ENCODE measurements at places on chromosomes 4 and X.

DNA sequence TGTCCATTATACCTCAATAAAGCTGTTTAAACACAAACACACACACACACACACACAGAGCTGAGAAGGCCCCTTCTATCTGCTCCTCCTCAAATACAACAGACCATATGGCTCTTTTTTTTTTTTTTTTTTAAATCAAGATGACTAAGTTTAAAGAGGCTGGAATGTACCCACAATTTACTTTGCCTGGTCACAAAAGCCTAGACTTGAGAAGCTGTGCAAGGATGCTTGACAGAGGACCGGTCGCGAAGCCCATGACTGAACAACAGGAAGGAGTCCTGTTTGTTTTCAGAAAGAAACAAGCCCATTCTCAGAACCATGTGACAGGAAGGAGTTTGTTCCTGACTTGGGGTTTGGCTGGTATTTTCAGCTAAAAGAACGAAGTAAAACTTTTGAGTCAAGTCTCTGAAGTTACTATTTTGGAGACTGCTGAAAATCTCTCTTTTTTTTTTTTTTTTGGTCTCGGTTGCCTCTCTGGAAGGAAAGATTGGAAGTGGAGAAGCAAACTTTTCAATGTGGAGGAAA lies 650.9 kb upstream of the TENM3 start:
- no peak for DNase-seq

- no peak for DNase-seq
These were observed 219.2 kb downstream of the RPA4 start for GRCh38 chrX:97102938-97103337.

DNA sequence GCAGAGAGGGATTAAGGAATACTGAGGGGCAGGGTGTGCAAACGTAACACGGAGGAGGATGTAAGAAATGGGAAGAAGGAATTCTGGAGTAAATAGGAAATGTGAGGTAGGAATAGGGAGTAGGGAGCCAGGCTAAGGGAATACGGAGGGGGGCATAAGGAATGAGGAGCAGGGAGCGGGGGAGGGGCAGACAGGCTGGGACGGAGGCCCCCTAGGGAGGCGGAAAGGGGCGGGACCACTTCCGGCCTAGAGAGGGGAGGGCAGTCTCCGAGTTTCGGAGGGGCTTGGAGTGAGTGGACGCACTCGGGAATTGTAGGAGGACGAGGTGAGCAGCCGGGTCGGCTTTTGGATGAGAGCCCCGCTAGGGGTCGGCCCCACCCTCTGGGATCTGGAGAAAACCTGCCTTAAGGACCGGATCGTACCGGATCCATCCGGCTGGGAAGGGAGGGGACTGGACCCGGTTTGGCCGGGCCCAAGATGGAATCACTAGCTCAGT lies 612 bp downstream of the MAGED2 start:
- peak; percentile 31 for DNase-seq

DNA sequence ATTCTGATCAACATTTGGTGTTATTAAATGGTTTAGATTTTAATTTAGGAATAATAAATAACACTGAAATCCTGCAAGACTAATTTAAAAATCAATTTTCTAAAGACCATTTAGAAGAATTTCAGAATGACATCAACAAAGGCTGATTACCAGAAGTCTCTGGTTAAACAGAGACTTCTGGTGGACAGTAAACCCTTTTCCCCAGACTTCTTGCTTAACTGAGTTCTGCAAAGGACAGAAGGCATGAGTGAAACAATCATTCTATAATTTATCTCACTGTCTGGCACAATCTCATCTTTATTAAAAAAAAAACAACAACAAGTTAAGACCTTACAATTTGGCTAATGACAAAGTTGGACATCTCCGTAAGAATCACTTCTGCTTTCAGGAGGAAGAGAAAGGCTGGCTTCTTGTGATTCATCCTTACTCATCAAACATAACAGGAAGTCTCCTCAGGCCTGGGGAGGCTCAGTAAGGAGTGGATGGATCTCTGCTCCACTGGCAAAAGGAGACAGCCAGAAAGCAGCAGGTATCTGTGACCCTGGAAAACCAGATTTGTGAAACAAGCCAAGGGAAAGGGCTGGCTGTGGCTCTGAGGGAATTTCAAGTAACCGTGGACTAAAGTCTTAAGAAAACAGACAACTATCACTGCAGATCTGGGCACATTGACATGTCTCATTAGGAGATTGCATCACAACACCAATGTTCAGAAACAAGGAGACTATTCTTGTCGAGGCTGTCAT lies 908 bp upstream of the TLR6 start:
- DNase-seq = no peak

DNA sequence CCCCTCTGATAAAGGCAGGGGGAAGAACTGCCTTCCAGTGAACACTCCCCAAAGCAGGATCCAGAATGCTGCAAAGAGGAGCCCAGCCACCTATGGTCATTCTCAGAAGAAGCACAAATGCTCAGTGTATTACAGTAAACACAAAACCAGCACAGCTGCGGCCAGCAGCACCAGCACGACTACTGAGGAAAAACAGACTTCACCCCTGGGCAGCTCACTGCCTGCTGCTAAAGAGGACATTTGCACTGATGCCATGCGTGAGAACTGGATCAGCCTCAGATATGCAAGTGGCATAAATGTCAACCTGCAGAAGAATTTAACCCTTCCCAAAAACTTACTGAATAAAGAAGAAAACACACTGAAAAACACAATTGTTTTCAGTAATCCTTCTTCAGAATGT lies 80.2 kb upstream of the TLR2 start:
- no peak for DNase-seq

DNA sequence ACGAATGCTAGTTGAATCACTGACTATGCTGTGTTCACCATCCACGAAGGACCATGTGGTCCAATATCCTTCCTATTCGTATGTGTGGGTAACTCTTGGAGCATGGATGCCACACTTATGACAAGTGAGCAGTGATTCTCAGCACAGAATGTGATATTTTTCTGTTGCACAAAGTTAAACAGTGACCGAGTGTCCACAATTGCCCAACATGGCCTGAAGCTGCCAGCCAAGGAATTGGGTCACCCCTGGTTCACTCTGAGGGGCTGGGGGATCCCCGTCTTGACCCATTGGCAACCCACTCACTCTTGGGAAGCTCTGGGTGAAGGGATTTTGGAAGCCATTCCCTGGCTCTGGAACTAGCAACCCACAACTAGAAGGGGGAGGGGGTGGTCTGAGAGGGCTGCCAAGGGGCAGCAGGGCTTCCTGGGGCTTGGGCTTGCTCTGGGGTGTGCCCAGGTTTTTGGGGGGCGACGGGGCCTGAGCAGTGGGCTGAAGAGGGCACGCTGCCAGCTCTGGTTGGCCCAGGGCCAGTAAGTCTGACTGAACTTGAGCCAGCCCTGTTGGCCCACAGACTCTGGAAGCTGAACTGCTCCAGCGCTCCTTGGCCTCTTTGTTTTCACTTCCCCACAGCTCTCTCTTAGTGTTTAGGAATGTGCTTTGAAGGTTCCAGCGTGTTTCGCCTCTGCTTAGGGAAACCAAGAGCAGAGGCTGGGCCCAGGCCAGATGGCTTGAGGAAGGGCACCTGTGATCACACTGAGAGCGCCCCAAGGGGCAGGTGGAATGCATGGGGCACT lies 43.1 kb upstream of the BCOR start:
- no peak for DNase-seq

- DNase-seq = no peak
These were observed 191.0 kb downstream of the CCSER1 start for GRCh38 chr4:90318193-90318592.

DNA sequence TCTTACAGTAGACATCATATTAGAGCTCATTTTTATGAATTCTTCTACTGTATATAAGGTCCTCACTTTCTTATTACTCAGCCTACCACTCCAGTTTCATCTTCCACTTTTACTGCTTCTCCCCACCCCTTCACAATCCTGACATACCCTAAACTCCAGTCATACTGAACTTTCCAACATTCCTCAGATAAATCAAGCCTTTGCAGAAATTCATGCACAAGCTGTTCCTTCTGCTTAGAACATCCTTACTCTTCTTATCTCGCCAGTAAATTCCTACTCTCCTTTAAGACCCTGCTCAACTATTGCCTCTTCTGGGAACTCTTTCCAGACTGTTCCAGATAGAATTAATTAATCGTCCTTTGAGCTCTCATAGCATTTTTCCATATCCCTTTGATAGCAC lies 24.8 kb downstream of the RTL9 start:
- no peak for DNase-seq

- no peak for DNase-seq
These were observed 533.9 kb downstream of the FSTL5 start for GRCh38 chr4:161629694-161630441.

- no peak for DNase-seq
These were observed 62.8 kb downstream of the UCHL1 start for GRCh38 chr4:41319553-41319952.

- no peak for DNase-seq
These were observed 33.7 kb upstream of the DCLK2 start for GRCh38 chr4:150044517-150044916.

DNA sequence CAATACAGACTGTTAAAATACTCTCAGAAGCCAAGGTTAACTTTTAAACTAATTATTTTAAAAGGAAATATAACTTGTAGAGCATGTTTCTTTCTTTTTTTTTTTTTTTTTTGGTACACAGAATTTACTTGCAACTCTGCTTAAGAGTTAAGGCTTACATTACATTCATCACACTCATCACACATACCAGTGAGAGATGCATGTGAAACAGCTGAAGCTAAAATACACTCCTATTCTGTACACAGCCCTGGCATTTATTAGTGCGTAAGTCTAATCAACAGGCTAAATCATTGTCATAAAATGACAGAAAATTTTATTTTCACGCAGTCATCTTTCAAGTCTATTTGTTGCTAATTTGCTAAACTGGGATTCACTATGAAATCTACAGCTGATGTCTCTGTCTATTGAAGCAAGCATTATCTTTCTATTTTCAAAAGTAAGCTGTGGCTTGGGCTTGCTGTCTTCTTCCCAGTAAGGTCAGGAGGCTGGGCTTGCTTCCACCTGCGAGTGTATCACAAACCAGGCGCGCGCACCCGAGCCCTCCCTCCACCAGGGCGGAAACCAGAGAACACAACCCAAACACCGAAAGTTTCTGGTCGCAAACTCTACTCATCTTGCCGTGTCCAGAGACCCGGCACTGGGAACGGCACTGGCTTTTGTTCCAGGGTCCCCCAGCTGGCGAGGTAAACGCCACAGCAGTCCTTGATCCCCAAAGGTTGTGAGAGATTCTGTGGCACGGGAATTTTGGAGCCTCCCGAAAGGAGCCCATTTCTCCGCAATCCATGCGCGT lies 3.9 kb downstream of the MAML3 start:
- DNase-seq = no peak

GRCh38 chr4:137359691-137360315 lies 172.5 kb downstream of the PCDH18 start:
- DNase-seq = no peak

DNA sequence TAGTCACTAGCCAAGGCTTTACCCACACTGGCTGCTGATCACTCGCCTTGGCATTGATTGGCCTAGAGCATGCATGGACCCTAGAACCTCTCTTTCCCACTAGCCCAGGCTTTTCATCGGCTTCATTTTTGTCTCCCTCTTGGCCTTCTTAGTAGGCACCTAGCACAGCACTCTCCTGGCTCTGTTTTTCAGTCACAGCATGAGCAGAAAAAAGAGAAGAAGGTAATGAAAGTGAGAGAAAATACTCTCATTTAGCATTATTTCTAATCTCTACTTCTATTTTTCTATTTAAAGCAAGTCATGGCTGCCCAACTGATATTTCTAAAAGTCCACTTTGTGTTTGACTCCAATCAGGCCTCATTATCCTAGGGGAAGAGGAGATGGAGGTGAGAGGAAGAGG lies 267.2 kb downstream of the FBXO8 start:
- DNase-seq = no peak

DNA sequence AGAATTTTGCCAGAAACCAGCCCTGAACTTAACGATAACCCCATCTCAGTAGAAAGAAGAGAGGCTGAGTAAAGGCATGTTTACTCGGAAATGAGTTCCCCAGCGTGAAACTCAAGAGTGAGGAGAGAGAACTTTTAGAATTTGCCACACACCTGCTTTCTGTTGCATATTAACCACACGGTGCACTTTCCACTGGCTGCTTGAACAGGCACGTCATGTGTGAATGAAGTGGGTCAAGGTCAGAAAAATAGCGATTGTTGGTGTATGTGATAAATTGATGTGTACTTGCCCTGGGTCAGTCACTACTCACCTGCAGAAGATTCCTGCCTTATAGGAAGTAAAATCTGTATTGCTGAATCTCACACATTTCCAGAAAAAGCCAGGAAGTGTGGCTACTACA lies 395.7 kb downstream of the TRIML1 start:
- DNase-seq = no peak

DNA sequence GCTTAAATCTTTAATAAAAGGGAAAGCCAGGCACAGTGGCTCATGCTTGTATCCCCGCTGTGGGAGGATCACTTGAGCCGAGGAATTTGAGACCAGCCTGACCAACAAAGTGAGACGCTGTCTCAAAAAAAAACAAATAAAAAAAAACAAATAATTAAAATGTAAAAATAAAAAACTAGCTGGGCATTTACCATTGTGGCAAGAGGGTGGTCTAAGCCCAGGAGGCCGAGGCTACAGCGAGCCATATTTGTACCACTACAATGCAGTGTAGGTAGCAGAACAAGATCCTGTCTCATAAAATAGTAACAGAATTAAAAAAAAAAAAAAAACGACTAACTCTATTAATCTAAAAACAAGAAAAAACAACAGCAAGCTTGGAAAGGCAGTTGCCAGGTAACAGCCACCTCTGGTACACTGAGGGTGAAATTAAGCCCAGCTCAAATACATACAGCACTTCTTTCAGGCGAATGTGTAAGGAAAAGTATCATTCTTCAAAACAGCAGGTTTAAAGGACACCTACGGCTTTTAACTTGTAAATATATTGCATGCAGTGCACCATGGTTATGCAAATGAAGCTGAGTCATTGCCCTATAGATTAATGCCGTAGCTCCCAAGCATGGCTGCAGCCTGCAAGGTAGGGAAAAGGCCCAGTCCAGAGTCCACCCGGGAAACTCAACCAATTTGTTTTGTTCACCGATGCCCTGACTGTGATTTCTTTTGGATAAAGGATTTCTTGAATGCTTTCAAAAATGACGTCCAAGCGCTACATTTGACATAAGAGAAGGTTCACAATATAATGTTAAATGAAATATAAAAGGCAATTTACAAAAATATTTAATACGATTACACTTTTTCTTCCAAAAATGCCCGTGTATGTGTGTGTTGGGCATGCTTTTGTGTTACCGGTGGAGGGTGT lies 14.5 kb upstream of the TXLNG start:
- no peak for DNase-seq

DNA sequence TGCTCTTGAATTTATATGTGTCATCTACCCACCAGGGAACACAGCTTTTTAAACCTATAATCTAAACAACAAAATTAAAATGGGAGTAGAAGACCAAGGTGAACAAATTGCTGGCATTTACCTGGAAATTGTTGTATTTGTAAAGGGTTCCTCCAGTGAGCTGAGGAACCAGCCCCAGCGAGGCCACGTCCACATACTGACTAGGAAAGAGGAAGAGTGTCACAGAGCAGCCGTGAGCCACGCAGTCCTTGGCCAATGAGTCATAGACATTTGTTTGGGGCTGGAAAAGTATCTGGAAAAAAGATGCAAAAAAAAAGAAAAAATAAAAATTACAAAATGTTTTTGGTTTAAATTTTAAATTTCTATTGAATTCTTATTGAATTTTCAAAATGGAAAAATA lies 58.7 kb downstream of the METTL14 start:
- DNase-seq = no peak
